ENCODE measurements at places on chromosomes 3 and 15.

DNA sequence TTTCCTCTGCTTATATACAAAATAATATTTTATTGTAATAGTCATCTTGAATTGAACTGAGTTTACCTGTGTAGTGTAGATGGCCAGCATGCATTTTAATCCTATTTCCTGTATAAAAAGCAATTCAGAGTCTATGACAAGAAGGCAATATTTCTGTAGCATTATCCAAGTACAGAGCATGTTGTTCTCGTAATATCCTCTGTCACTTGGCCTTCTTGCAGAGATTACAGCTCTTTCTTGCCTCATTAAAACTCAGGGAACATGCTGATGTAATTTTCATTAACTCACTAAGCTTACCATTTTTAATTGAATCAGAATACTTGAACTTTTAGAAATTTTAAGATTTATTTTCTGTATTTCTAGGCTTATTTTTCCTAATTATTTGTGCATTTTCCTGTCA is 203.3 kb upstream of the AGTR1 start:
- no peak for DNase-seq

DNA sequence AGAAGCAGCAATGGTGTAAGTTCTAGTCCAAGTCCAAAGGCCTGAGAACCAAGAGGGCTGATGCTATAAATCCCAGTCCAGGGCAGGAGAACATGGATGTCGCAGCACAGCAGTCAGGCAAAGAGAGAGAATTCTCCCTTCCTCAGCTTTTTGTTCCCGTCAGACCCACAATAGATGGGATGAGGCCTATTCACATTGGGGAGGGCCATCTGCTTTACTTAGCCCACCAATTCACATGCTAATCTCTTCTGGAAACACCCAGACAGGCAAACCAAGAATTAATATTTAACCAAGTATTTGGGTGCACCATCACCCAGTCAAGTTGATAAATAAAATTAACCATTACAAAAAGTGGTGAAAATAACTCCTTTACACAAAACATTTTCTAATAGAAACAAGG is 511.7 kb upstream of the UBE2E2 start:
- DNase-seq: no peak

DNA sequence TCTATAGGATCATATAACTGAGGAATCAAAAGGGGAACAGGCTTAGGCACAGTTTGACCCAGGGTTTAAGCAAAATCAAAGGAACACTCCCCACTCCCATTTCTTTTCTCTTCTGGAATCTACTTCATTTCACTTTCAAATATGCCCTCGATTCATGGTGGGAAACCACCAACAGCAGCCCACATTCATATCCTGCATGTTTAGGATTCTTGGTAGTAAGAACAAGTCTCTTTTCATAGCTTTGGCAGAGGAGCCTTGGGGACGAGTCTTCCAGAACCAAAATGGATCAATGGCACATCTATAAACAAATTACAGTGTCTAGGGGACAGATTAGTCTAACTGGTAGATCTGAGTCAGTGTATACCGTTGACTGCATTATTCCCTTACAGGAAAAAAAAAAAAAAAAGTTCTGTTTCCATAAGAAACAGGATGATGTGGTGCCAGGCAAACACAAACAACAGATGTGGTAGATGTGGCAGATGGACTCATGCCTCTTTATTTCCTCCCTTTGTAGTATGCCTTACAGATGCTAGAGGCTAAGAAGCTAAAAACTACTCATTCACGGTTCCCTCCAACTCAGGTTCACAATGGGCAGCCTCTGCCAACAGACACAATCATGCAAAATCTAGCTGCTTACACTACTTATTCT is 578.3 kb upstream of the ADAMTS9 start:
- DNase-seq: no peak

DNA sequence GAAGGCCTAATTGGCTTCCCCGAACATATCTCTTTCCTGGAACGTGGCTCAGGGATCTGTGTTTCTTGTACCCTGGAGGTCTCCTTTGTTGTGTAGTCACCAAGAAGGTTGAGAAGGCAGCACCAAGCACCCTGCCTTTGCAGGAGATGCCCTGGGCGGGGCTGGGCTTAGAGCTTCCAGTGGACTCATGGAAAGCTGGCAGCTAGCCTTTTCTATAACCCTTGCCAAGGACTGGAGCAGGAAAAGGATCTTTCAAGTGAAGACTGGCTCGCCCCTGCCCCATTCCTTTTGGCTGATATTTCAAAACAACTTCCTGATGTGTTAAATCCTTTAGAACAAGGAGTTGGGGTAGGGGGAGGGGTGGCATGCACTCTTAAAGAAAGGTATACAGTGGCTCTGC is 58.9 kb upstream of the EPHA6 start:
- no peak for DNase-seq

GRCh38 chr3:14810801-14811661 is 7.7 kb upstream of the FGD5 start:
- DNase-seq: no peak

- no peak for DNase-seq
Observed at GRCh38 chr3:180358179-180358578, 243.8 kb upstream of the TTC14 start.

GRCh38 chr3:196656213-196656612 is 16.7 kb downstream of the NRROS start:
- no peak for DNase-seq

- no peak for DNase-seq
Observed at GRCh38 chr3:39250116-39250747, 29.6 kb downstream of the CX3CR1 start.

DNA sequence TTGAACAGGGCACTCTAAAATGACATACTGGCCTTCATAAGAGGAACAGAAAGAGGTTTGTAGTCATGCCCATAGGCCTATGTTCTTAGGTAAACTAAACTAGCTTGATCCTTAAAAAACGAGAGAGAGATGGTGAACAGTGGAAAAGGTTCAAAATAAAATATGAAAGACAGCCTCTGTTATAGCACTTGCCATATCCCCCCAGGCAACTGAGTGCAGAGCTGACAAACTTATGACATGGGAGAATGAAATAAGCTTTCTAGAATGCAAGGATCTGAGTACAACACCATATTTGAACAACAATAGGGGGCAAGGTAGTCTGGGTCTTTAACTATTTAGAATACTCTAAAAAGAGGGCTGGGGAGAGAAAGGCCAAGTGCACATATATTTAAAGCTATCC is 700.6 kb upstream of the CFAP20DC start:
- DNase-seq: no peak

GRCh38 chr3:41592753-41593510 is 369.0 kb downstream of the ULK4 start:
- DNase-seq: no peak

DNA sequence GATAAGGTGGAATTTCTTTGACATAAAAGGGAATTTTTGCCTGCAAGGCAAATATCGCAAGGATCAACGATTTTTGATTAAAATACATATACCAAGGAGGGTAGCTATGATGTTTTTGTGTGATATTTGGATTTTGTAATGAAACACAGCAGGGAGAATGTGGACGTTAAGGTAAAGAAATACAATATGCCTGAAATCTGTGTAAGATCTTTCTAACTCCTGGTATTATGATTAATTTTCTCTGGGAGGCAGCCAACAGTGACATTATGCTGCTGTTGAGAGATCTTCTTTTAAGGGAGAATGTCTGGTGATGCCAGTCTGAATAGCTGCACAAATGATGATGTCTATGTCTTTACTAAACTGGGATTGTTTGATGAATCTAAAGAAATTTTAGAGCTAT is 972.2 kb downstream of the SQOR start:
- DNase-seq: no peak

GRCh38 chr15:69809421-69809820 is 288.3 kb downstream of the TLE3 start:
- DNase-seq: no peak

- no peak for DNase-seq
Observed at GRCh38 chr15:68286256-68286655, 8.7 kb downstream of the FEM1B start.

DNA sequence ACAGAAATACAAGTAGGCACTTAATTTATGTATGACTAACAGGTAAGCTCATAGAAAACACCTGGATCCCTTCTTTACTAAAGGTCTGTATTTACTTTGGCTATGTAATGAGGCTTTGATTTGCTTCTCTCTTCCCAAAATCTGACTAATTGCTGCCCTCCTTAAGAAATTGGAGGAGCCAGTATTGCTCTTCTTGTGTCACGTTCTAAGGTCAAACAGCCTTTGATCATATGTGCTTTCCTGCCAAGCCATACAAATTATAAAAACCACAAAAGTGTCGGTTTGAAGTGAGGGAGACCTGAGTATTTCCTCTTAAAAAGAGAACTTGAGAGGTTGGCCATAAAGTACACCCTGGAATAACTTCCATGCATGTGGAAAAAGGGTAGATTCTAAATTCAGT is 112.1 kb upstream of the MB21D2 start:
- no peak for DNase-seq

GRCh38 chr3:98099848-98100247 is 12.9 kb downstream of the OR5AC2 start:
- no peak for DNase-seq

DNA sequence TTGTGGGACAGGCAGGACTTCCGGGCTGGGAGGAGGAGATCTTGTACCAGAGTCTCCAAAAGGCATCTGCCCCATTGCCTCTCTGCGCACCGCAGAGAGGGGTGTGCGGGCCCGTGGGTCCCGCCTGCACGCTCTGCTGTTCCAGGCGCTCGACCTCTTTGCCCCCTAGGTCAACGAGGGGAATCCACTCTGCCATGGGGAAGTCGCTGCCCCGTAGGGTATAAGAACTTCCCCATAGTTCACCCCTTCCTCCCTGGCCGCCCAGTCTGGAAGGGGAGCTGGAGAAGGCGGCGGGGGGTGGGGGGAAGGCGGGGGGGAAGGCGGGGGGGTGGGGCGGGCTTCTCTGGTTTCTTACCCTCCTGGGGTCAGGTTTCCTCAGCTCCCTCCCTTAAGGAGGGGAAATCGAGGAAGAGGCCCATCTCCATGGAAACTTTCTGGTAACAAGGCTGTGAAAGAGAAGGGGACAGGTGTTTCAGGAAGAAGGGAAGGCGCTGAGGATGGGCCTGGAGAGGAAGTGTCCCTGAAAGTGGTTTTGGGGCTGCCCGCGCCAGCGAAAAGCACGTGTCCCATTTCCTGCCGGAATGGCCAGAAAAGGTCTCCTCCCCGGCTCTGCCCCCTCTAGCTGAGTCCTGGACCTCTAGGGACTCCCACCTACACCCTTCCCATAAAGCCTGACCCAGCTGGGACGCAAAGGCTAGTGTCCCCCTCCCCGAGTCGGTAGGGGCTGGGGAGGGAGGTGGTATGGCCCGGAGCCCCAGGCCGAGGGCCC is 27.5 kb downstream of the NR1I2 start:
- DNase-seq: no peak

GRCh38 chr3:13886593-13887129 is 6.8 kb upstream of the WNT7A start:
- DNase-seq: no peak

- no peak for DNase-seq
Observed at GRCh38 chr15:44298878-44299277, 10.4 kb downstream of the GOLM2 start.
